ENCODE measurements at places on chromosomes 12 and 14.

GRCh38 chr14:52112336-52113018, 43.6 kb upstream of the NID2 start:
- DNase-seq, result no peak

DNA sequence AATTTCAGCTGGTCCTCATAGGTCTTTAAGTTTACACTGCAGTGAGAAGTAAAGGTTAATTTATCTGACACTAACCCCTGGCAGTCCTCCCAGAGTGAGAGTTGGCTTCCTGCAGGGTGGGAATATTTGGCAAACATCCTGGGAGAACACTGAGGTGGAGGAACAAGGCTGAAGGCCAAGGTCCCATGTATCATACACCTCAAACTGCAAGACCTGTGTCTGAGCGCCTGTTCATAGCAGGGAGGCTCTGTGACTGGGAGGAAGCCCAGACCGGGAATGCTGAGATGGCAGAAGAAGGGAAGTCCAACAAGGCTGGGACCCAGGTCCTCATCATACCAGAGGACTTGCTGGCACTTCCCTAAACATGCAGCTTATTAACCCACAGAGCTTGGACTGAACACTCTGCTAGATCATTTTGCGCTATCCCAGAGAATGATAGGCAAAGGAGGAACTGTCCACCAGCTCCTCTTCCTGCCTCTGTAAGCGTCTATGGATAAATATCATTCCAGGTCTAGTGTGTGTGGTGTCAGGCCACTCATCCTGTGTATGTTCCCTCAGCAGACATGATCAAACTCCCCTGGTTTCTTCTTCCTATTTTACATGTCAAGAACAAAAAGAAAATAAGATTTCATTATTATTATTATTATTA, 199.6 kb upstream of the CNOT2 start:
- DNase-seq, result no peak

DNA sequence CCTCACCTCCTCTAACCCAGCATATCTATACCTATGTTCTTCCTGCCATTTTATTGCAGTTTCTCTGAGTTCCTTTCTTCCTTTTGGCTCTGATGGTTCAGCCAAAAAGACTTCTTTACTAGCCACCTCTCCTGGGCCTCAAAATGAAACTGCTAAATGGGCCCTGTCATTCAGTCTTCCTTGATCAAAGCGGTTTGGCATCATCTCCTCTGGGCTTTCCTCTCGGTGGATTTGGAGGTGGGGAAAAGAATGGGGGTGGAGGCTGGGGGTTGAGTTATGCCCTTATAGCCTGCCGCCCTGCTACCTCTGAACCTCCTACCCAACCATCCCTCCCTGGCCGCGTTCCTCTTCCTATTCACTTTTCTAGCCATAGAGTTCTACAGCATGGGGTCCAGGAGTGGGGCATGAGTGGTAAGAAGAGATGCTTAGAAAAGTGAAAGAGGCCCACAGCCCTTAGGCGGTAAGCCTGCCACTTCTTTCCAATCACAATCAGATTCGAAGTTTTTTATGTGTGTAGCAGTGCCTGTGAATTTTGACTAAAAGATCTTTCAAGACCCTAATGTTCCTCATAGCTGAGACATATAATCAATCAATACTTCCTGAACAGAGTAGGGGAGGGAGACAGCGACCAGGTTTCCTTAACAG, 2.5 kb downstream of the AJUBA start:
- DNase-seq, result no peak

DNA sequence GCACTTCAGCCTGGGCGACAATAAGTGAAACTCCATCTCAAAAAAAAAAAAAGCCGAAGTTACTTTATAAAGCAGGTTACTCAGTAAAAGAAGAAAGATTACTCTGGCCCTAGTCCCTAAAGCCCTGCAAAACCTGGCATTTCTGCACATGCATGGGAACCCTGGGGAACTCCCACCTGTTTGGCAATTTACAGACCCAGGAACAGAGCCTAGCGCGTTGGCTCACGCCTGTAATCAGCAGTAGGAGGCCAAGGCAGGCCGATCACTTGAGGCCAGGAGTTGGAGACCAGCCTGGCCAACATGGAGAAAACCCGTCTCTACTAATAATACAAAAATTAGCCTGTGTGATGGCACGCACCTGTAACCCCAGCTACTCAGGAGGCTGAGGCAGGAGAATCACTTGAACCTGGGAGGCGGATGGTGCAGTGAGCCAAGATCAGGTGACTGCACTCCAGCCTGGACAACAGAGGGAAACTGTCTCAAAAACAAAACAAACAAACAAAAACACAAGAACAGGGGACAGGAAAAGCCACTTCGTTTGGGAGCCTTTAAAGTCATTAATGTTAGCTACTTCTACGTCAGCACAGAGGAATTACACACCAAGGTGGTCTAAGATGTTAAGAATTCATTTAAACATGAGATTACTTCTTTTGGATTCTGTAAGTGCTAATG, 34.1 kb upstream of the SPTSSA start:
- no peak for DNase-seq

DNA sequence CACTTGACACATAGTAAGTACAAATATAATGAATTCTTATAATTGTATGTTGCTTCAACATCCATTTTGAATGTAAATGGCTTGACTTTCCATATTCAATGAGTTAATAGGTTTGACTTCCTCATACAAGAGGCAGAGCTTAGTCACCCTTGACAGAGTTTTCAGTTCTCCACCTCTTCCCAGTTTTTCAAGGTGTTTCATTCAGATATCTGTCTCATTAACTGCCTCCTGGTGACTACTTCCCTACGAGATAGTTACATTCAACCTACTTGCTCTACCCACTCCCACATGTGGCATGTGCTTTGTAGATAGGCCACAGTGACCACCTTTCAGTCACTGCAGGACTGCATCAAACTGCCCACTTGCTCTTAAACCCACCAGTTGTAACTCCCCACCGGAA, 60.0 kb downstream of the MYF5 start:
- no peak for DNase-seq

DNA sequence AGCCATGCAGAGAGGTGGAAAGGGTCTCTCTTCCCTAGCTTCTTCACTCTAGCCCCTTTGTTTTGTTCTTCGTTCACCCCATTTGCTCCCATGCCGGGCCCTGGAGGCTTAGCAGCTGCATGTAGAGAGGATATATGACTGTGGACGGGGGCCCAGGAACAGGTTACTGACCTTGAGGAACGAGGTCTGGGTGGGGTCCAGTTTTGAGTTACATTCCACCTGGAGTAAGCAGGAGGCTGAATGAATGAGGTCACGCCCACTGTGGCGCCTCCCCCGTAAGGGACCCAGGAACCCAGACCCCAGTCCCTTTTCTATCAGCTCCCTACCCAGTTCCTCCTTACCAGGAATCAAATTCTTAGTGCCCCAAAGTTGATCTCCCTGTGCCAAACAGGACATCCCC, 6.6 kb downstream of the NDRG2 start:
- no peak for DNase-seq

DNA sequence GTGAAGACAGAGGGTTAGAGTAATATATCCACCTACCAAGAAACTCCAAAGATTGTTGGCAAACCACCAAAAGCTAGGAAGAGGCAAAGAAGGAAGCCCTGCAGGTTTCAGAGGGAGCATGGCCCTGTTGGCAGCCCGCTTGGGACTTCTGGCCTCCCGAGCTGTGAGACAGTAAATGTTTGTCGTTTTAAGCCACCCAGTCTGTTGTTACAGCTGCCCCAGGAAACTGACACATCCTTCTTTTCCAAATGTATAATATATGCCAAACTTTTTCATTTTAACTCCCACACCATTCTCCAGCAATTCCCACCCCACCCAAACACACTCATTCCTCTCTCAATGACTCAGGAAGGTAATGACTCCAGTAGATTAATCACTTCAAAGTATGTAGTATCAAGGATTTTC, 74.0 kb downstream of the RPS29 start:
- DNase-seq, result no peak

DNA sequence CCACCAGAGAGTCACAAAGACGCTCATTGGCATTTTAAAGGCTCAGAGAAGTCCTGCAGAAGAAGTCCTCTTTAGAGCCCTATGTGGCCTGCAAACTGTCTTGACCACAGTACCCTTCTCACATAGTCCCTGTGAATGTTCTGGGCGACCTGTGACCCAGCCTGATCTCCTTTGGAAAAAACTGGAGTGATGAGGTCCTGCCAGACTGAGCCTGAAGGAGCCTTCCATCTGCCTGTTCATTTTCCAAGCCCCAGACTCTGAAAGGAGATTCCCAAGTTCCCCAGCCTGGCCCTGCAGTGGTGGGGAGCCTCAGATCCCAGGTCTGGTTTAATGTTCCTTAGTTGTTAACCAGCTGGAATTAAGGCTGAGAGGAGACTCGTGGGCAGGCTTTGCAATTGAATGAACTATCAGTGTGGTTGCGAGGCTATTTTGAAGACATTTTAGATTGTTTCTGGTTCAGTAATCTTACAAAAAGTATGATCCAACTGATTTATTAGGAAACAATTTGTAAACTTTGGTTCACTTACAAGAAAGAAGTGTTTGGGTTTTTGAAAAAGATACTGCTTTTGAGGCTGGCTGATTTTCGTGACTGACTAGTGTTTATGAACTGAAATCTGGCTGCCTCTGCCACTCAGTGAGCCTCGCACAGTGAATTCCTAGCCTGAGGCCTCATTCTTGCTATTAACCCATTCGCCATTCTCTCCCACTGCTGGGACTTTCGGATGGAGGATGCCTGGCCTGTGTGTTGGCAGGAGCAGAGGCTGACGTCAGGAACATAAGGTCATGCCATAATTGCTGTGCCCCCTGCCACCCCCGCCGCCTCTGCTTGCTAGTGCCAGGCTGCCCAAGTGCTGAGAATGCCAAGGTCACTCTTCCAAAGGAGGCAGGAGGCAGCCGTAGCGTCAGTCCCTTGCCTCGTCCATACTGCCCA, 249.0 kb downstream of the CACNA1C start:
- DNase-seq, result no peak

DNA sequence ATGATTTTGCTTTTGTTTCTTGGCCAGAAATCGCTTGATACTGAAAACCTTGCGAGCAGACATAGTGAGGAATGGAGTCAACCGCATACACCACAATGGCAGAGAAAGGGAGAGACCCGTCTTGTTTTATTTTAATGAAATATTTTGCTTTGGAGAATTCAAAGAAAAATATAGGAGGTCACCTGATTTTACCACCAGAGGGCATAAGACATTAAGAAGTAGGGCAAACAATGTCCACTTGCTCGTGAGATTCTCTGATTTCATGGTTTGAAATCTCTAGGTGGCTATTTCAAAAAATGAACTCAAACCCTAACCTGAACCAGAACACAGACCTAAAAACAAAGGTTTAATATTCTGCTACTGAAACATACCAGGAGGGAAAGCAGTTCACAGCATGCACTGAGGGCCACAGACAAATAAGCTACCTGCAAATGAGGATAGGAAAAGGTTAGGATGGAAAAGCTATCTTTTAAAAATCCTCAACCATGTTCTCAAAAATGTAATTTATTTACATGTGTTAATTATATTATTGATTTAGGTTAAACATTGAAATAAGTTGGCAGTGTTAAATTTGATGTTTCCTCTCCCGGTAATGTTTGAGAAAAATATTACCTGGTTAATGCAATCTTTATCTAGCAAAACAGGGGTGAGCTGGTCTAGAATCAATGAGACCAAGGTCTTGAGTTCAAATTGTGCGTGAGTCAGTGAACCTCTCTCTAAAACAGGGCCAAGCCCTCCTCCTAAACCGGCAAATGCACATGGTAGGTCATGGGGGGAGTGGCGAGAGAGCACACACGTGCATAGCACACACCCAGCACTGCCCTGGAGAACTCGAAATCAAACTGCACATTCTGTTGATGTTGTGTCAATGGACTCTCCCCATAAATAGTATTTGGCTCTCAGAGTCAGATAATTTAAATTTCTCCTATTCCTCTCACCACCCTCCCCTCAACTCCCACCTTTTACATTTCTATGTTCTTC, 12.5 kb downstream of the IFNG-AS1 start:
- DNase-seq, result no peak

GRCh38 chr14:91417120-91417982, at the start of gene CCDC88C:
Gene CCDC88C, minus strand, starts transcription at chr14:91417820. Its CDS starts 130 bp downstream, at chr14:91417690.
- peak; percentile 43 for DNase-seq

- no peak for DNase-seq
These were observed 133.5 kb upstream of the TMEM132C start for GRCh38 chr12:128133321-128134073.

DNA sequence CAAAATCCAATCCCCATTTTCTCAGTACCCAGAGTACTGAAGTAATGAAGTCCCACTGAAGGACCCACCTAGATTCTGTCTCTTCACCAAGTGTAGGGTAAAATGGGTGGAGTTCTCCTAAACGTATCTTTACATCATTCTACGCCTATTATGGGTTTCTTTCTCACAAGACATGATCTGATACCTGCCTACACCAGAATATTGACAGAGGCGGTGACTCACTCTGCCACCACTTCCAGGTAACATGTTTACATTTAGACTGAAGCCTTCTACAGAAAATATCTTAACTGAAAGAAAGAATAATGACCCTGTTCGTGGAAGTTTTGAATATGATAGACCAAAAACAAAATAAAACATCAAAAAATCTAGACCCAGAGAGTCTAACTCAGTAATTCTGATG, 89.8 kb downstream of the BTG1 start:
- DNase-seq, result no peak

GRCh38 chr14:64605926-64606685, 56.3 kb downstream of the PPP1R36 start:
- DNase-seq, result no peak

DNA sequence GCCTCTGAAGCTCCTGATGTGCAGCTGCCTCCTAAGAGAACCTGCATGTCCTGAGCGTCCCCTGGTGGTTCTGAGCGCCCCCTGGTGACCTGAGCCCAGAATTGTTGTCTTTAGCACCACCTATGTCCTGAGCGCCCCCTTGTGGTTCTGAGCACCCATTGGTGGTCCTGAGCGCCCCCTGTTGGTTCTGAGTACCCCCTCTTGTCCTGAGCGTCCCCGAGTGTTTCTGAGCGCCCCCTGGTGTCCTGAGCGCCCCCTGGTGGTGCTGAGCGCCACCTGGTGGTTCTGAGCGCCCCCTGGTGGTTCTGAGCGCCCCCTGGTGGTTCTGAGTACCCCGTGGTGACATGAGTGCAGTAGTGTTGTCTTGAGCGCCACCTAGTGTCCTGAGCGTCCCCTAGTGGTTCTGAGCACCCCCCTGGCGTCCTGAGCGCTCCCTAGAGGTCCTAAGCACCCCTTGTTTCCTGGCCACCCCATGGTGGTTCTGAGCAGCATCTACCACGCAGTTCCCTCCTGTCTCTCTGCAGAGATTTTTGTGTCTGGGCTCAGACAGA, 782.5 kb downstream of the TMEM121 start:
- no peak for DNase-seq

DNA sequence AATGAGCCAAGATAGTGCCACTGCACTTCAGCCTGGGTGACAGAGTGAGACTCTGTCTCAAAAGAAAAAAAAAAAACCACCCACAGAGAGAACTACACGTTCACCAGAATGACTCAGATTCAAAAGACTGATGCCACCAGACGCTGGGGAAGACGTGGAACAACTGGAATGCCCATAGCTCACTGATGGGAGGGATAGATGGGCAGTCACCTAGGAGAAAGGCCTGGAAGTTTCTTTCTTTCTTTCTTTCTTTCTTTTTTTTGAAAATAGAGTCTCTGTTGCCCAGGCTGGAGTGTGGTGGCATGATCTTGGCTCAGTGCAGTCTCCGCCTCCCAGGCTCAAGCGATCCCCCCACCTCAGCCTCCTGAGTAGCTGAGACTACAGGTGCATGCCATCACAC, 10.0 kb upstream of the KLC1 start:
- no peak for DNase-seq
